Activated T-helper 1 cell treated with anti-CD3 and anti-CD28 coated beads, Interleukin-2, amount 50 U/mL, for 16 hours (primary cell): ENCODE measurements at places on chromosomes 4 and X.

GRCh38 chr4:128332081-128332480, 44.5 kb upstream of the PGRMC2 start:
- DNase-seq, result no peak

DNA sequence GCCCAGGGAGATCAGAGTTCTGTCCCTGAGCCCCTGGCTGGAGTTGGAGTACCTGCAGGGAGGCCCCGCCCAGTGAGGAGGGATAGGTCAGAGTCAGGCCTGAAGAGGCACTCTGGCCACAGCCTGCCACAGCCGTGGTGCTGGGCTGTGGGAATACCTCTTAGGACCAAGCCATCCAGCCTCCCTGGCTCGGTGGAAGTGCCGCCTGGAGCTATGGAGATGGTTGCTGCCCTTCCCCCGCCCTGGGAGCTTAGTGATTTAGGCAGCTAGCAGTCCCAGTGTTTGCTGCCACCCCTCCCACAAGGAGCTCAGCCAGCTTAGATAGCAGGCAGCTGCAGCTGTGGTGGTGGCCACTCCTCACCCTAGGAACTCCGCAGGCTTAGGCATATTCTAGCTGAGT, 446.3 kb upstream of the GNPDA2 start:
- no peak for DNase-seq

- no peak for DNase-seq
These were observed 21.1 kb upstream of the UBA1 start for GRCh38 chrX:47172549-47172948.

DNA sequence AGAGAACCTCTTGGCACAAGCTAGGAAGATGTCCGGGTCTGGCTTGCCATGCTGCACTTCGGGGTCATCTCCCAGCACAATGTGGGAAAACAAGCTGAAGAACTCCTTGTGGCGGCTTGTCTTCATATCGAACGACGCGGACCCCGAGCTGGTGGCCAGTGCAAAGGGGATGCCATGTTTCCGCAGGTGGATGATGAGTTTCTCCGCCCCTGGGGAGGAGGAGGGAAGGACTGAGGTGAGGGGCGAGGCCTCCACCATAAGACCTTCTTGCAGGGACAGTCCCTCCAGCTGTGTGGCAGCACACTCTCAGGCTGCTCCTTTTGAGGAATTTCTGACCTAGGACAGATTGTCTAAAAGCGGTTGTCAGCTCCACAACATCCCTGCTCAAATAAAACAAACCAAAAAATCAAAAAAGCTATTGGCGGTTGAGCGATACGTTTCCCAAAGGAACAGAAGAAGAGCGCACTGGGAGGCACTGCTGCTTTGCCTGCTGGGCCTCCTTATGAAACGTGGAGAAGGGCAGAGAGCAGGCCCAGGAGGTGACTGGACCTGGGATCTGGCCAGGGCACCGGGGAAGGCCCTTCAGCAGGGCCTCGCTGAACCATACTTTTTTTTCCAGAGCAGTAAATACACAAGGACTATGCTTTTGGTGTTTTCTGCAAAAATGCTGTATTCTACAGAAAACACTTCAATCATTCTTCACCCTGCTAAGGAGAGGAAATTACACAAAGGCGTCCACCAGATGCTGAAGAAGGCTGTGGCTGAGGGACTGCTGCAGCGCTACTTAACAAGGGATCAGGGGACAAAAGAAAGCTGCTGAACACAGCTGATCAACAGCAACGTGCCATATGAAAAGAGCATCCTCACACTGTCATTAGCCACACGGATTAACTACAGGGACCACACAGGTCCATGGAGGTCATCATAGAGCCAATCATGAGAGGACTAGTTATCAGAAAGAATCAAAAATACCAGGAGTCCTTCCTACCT, 70.0 kb upstream of the STS start:
- no peak for DNase-seq

GRCh38 chrX:85065512-85066198, 62.0 kb downstream of the APOOL start:
- DNase-seq, result no peak

GRCh38 chrX:130147631-130148030, 18.0 kb downstream of the AIFM1 start:
- DNase-seq, result no peak

GRCh38 chrX:9518051-9518450, 53.2 kb downstream of the TBL1X start:
- DNase-seq, result no peak

GRCh38 chr4:38943343-38943742, 75.7 kb downstream of the FAM114A1 start:
- DNase-seq, result no peak

DNA sequence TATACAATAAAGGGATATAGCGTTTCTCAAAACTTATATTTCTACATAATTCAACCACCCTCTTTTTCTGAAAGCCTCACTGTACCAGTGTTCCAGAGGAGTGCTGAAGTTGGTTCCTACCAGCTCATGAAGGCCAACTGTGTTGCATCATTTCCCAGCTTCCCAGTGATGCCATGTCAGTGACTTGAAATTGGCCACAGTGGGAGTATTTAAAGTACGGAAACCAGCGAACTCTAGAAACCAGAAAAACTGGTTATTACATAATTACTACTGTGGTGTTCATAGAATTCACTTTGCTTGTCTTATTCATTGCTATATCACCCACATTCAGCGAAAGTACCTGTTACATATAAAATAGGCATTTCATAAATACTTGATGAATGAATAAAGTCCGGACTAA, 135.4 kb downstream of the GC start:
- no peak for DNase-seq

DNA sequence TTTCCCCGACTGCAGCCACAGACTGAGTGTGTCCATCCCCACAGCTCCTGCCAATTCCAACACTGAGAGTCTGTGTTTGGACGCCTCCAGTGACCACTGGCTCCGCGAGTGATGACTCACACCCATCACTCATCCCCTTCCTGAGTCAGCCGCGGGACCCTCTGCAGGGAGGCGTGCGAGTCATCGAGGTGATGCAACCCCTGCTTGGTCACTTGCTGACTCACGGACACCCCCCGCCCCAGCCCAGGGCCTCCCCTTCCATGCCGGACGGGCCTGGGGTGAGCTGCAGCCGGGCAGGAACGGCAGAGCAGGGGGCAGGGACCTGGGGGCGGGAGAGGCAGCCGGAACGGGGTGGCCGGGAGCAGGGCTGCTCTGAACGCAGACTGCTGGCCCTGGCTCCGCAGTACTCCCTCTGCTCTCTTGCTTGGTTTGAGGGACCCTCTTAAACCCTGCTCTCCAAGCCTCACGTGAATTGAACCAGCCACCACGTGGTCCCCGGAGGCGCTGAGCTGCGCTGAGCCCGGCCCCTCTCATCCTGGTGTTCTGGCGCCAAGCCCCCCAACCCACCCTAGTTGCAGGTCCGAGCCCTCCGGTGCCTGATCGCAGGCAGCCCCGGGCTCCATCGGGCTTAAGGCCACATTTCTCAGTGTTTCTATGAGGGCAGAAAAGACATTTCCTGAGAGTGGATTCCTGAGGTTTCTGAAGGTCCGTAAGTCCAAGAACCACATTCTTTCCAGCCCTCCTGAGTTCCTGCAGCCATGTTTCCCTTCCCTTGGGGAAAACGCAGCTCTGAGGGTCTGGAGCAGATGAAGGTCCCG, 32.4 kb downstream of the FGFRL1 start:
- DNase-seq, result no peak
